ENCODE measurements at places on chromosomes 6 and 20.

GRCh38 chr6:125358898-125359297, 57.1 kb upstream of the HDDC2 start:
- no peak for DNase-seq

GRCh38 chr6:168649209-168649608, 208.2 kb downstream of the SMOC2 start:
- DNase-seq = no peak

- DNase-seq = no peak
These were observed 1.8 kb downstream of the GATA5 start for GRCh38 chr20:62473717-62474603.

GRCh38 chr6:46645265-46645664, 7.4 kb downstream of the CYP39A1 start:
- DNase-seq = no peak

DNA sequence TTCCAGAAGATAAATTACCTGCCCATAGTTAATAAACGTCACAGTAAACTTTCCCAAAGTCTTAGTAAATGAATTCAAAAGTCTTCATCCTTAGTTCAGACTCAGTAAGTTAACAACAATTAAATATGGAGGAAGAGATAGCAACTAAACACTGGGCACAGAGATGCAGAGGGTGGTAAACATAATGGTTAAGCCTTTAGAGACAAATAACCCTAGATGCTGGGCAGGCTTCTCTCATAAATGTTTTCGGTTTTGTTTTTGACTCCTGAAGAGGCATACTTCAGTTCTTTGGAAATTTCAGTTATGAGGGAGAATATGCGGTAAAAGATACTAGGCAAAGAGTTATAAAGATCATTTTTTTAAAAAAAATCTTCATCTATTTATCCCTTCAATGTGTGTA, 369.8 kb downstream of the FRK start:
- DNase-seq = no peak

GRCh38 chr6:42026540-42026939, 23.8 kb upstream of the TAF8 start:
- no peak for DNase-seq

DNA sequence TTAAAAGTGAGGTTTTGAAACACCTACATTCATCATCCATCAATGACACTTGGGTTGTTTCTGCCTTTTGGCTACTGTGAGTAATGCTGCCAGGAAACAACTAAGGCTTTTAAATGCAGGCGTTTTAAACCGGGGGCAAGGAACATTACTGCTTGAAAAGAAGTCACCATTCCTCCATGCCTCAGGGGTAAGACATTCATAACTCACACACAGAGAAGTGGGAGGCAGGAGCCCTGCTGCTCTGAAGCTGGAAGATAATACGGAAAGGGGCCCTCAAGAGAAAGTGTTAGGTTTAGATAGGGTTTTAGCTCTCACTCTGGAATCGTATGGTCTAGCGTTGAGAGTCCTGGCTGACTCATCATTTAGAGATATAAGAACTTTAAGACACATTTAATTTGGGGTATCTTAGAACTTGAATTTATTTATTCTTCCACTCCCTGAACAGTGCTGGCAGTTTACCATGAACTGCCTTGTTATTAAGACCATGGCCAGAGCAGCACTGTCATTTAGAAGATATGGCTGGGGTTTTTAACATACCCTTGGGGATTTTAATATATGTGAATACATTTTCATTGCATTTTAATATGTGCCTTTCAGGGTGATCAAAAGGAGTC, 1.8 kb downstream of the TUBB1 start:
- DNase-seq = no peak

DNA sequence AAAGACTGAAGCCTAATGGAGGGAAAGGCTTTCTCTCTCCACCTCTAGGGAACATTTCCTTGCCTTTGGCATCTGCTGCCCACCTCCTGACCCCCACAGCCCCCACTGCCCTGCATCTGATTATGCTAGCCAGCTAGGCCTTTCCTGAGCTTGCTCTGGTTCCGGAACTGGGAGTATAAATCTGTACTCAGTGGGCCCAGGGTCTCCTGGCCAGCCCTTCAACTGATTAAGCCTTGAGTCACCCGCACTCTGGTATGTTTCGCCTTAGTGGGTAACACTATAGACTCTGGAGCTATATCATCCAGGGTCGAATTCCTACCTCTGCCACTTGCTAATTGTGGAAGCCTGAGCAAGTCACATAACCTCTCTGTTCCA, 45.6 kb upstream of the RIPOR2 start:
- DNase-seq = no peak

- no peak for DNase-seq
These were observed 284.6 kb upstream of the ZFP64 start for GRCh38 chr20:52476074-52476750.

DNA sequence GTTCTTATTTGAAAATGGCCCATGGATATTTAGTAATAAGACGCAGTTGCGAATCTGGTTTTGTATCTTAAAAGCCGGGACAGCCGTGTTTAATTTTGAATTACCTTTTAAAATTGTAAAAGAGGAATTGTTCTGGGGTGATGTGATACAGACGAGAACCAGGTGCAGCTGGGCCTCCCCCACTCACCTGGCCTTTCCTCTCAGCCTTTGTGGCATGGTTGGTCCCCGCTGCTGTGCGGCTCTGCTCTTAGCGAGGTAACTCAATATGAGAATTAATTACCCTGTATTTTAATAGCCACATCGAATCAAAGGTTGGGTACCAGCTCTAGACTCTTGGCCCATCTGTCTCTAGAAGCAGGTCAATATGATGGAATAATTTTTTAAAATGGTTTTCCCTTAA, 56.5 kb upstream of the DACT2 start:
- no peak for DNase-seq

- DNase-seq = no peak
These were observed 28.7 kb downstream of the PTPRK start for GRCh38 chr6:128491610-128492206.
